ENCODE measurements at places on chromosomes 4 and X. TPM values are rescaled to one million over a fixed set of nuclear protein-coding genes. Genes with fewer than 3 reads are reported as not detected.

Gene NPY5R
- not detected for total RNA-seq

Gene MAGEE2
- total RNA-seq: not detected

Gene GUCY1A1
- total RNA-seq: 0.09 TPM

Gene TDO2
- total RNA-seq: 1.8 TPM

Gene RHOH
- total RNA-seq: not detected

Gene CRMP1
- total RNA-seq: not detected

Gene BEND2
- total RNA-seq: not detected

Gene SYTL5
- 0.08 TPM for total RNA-seq

Gene DMD
- 10.3 TPM for total RNA-seq

Gene HSFX4
- total RNA-seq: not detected

Gene ADAMTS3
- 5.0 TPM for total RNA-seq

Gene AKAP4
- under 0.01 TPM for total RNA-seq

Gene GLOD5
- not detected for total RNA-seq

Measured in fibroblast of the aortic adventitia (primary cell).